Hair follicle dermal papilla cell (primary cell): ENCODE measurements at places on chromosomes 2 and 18. TPM values are rescaled to one million over a fixed set of nuclear protein-coding genes. Genes with fewer than 3 reads are reported as not detected.

CD207 gene
- not detected in 2 replicates for total RNA-seq

SPATA3 gene
- total RNA-seq, result not detected in 2 replicates

DRC1 gene
- 0.16 and 0.24 TPM in 2 replicates for total RNA-seq

SLC9A2 gene
- total RNA-seq, result not detected in 2 replicates

TEKT4 gene
- total RNA-seq, result not detected in 2 replicates

NT5C1B gene
- not detected in 2 replicates for total RNA-seq

SLC30A3 gene
- not detected in 2 replicates for total RNA-seq

ATG4B gene
- total RNA-seq, result 55.2 and 58.0 TPM in 2 replicates

FAM161A gene
- 0.61 and 1.6 TPM in 2 replicates for total RNA-seq

ELOA2 gene
- total RNA-seq, result not detected in 2 replicates

ZNF519 gene
- total RNA-seq, result 3.4 and 6.3 TPM in 2 replicates

C2orf69 gene
- 13.8 and 14.3 TPM in 2 replicates for total RNA-seq

CCDC141 gene
- not detected in 2 replicates for total RNA-seq

ZNF892 gene
- 4.9 and 9.1 TPM in 2 replicates for total RNA-seq
